ENCODE measurements at places on chromosomes 1 and 21. TPM values are rescaled to one million over a fixed set of nuclear protein-coding genes. Genes with fewer than 3 reads are reported as not detected.

The TDRD5 gene
- total RNA-seq: not detected

- H3K4me3 ChIP-seq: no peak overlapping the region
- H3K36me3 ChIP-seq: peaks cover 29% of the 10 kb centered on the region
- peaks cover 5% of the 10 kb centered on the region for H3K4me1 ChIP-seq
- no peak for DNase-seq
These were observed 30.7 kb downstream of the NOL9 start for GRCh38 chr1:6523566-6523965.

DNA sequence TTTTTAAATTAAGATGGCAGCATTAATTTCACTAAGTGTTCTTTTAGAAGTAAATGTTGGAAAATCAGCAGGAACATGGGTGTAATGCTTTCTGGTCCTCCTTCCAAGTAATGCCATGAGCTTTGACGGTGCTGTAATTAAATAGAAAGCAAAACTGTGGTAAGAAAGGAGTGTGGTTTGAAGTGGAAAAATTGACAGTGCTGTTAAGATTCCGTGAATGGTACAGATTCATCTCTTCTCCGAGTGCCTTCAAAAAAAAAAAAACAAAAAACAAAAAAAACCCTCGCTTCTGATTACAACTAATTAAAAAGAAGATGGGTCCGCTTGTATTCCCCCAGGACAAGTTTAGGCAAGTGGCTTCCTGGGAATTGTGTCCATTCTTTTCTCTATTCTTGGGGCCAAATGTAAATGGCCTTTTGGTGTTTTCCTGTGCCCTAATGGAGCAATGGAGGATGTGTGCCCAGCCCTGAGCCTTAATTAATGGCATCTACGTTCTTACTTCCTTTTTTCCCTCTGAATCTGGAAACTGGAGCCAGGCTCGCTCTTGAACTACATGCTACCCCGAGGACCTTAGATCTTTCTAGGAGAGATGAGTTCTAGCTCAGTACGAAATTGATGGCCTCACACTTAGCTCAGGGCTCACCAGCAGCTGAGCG, 5.1 kb downstream of the LMO4 start:
- peak overlapping the region; percentile 95 for H3K27ac ChIP-seq
- no peaks in the 10 kb centered on the region for H3K27me3 ChIP-seq
- peak overlapping the region; percentile 81 for H3K4me3 ChIP-seq
- H3K4me1 ChIP-seq: peaks cover 55% of the 10 kb centered on the region

DNA sequence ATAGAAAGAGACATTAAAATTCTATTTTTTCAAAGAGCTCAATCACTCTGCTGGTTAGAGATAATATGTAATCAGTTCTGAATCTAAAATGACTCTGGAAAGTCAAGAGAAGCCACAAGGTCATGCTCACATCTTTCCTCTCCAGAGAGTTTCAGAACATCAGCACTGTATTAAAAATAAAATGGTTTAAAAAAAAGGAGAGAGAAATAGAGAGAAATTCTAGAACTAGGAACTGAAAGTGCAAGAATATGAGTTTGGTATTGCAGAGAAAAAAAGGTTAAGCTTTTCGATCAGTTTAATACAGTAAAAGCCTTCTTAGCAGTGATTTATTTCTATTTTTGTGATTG, 44.0 kb upstream of the DIPK1A start:
- no peak for DNase-seq
- no peak overlapping the region for H3K4me3 ChIP-seq
- H3K27me3 ChIP-seq: peaks cover 33% of the 10 kb centered on the region
- H3K27ac ChIP-seq: no peak overlapping the region

DNA sequence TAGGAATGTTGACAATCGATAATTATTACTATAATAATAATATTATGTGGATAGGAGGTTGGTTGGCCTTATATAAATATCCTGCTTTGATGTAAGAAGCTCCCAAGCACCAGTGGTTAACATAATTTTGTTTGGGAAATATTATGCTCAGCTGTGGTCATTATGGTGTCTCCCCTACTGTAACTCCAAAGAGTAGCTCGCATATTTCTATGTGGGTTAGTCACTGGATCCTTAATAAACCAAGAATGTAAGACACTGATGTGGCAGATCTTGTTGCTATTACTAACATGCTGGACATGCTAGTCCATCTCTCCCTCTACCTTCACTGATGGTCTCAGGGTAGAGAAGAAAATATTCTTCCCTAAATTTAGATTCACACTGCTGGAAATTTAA, 79.2 kb upstream of the RALGPS2 start:
- DNase-seq: no peak
- H3K27ac ChIP-seq: no peak overlapping the region
- peaks cover 2% of the 10 kb centered on the region for H3K27me3 ChIP-seq
- no peak overlapping the region for H3K4me3 ChIP-seq
- no peaks in the 10 kb centered on the region for H3K4me1 ChIP-seq

GRCh38 chr1:29210278-29211085, 20.3 kb downstream of the MECR start:
- DNase-seq: no peak
- no peaks in the 10 kb centered on the region for H3K27me3 ChIP-seq
- H3K4me1 ChIP-seq: no peaks in the 10 kb centered on the region
- H3K36me3 ChIP-seq: peaks cover 15% of the 10 kb centered on the region
- H3K27ac ChIP-seq: no peak overlapping the region

- DNase-seq: no peak
- no peak overlapping the region for H3K4me3 ChIP-seq
- peaks cover 18% of the 10 kb centered on the region for H3K27me3 ChIP-seq
- H3K36me3 ChIP-seq: peaks cover 26% of the 10 kb centered on the region
- peaks cover 52% of the 10 kb centered on the region for H3K4me1 ChIP-seq
These were observed 4.1 kb upstream of the TIAM1 start for GRCh38 chr21:31348188-31348587.

DNA sequence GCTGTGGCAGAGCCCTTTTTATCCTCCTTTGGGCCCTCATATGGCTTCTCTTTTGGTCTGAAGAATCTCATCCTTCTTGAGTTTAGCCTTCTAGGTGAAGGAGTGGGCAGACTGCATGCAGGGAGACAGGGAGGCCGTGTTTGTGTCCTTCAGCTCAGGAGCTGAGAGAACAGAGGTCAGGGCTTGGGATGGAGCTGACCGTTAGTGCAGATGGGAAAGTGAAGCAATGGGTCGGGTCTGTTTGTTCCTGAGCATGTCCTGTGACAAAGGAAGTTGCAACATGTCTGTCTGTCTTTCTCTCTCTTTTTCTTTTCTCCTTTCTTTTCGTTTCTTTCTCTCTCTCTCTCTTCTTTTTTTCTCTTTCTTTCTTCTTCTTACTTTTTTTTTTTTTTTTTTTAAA, 14.9 kb downstream of the MAPKAPK2 start:
- no peaks in the 10 kb centered on the region for H3K27me3 ChIP-seq
- no peak overlapping the region for H3K4me3 ChIP-seq
- H3K27ac ChIP-seq: no peak overlapping the region
- peaks cover 11% of the 10 kb centered on the region for H3K36me3 ChIP-seq
- peaks cover 56% of the 10 kb centered on the region for H3K4me1 ChIP-seq

Data from activated CD8-positive, alpha-beta T cell treated with anti-CD3 and anti-CD28 coated beads, Interleukin-2, amount 10 ng/mL, durations not matched to agents 7 days and 5 days (primary cell).